ENCODE measurements at places on chromosomes 12 and 14.
A peak's percentile ranks its signal among the peaks of the same experiment; 100 is the strongest.

DNA sequence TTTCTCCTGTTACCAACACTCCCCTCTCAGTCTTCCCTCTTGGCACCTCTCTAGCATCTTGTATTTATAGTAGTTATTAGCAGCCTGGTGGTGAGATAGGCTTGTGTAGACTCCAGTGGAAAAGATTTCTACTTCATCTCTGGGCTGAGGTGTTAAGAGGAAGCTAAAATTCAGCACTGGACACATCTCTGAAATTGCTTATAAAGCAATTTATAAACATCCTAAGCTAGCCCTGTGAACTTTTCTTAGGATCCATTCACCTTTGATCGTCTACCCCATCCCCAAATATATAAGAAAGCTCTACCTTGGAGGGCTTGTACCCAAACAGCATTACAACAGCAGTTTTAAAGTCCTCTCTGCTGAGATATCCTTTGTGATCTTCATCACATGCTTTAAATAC, 928 bp downstream of the EFCAB11 start:
- DNase-seq = no peak

DNA sequence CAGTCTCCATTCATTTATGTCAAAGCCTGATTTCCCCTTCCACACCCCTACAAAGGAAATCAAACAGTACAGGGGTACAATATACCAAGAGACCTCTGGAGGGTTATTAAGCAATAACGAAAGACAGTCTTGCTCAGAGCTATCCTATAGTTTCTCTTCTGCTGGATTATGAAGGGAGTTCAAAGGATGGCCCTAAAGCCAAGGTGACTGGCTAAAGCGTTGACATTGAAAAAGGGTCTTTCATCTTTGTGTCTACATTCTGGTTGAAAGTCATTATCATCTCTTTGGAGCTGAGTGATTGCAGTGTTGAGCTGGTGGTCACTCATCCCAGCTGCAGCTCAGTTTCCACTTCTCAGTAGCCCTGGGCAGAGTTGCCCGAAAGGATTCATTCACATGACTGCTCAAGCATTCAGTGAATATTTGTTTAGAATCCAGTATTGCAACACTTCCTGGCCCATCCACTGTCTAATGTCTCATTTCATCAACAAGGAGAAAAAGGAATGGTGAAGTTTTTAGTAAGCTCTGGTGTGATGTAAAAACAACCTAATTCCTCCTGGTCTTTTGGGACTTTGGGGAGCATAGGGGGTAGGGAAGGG, 19.2 kb upstream of the TBX5 start:
- no peak for DNase-seq

DNA sequence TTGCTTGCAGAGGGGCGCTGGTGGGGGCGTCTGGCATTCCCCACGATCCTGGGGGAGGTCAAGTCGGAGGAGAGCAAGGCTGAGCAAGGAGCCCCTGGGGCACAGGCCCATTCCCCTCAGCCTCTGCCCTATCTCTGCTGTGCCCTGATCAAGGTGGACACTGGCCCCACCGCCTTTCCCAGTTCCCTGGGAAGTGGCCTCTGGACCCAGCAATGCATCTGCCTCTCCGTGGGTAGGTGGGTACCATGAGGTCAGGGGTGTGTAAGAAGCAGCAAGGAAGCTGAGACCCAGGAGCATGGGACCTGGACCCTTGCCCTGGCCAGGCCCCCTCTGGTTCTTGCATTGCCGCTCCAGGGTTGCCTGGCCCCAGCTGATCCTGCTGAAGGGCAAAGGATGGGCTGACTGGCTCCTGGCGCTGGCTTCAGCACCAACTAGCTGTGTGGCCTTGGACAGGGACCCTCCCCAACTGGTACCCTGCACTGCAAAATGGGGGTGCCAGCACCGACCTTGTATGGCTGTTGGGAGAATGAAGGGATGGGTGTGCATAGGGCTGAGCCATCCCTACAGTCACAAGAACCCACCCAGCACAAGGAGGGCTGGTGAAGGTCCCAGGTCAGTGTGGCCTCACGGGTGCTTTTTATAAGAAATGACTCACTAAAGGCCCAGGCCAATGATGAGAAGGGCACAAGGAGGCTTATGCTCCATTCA, 19.6 kb downstream of the SLC25A29 start:
- no peak for DNase-seq

DNA sequence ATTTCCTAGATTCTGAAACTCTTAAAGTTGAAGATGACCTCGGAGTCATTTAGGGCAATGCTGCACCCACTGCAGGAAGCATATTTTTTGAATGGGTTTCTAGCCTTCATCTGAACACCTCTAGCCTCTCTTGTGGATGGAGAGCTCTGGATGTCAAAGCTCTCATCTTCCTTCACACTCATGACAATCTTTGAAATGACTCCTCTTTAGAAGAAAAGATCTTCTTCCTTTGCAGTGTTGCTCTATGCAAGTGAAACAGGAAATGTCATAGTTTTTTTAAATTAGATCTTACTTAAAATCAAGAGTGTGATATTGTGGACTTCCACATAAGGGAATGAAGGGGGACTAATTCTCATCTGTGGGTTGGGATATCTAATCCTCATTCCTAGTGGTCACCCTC, 86.3 kb upstream of the GRIP1 start:
- DNase-seq = no peak

- DNase-seq = no peak
Measured at GRCh38 chr14:38134416-38135030, 73.2 kb upstream of the SSTR1 start.

- DNase-seq = no peak
Measured at GRCh38 chr12:2435511-2435910, 359.3 kb upstream of the FKBP4 start.

GRCh38 chr12:132514838-132515237, 24.9 kb downstream of the FBRSL1 start:
- no peak for DNase-seq

DNA sequence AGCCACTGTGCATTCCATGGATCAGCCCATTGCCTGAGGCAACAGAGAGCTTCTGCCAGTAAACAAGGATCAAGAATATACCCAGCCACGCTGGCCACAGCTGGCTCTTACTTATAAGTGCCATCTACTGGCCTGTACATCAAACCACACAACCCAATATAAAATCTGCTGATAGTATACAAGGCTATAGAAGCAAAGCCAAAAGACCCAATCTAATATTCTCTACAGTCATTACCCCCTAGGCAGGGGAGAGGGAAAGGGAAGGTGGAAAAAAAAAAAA, 4.4 kb upstream of the FAM186B start:
- no peak for DNase-seq

GRCh38 chr14:38868399-38869290, 234.4 kb downstream of the SEC23A start:
- DNase-seq = peak; percentile 38

GRCh38 chr14:31484754-31485153, 3.1 kb downstream of the GPR33 start:
- DNase-seq = no peak

DNA sequence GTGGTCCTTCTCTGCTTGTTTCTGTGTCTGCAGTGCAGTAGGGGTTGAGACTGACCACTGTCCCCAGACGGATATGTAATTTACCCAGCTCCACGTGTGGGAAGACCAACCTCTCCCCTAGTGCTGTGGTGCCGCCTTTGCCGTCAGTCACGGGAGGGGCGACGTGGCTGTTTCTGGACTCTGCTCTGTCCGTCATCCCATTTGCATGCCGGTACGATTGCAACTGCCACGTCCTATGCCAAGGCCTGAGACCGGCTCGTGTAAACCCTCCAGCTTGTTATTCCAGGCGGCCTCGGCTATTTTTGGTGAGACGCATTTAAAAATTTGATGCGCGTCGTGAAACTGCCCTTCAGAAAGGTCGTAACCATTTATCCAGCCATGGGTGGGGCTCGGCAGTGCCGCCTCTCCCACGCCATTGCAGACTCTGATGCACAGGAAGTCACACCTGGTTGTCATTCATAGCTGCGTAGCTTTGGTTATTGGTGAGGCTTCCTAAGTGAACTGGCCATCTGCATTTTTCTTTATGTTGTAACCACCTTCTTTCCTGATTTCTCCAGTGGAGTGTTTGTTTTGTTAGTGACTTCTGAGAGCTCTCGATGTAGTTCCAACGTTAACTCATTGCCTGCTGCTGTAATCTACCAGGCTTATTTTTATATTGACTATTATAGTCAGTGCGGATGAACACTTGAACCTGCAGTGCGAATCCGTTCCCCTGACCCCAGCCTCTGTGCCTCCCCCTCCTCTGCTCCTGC, 75.1 kb downstream of the ADGRD1 start:
- DNase-seq = no peak

GRCh38 chr12:4812624-4813327, 92.6 kb downstream of the GALNT8 start:
- no peak for DNase-seq

DNA sequence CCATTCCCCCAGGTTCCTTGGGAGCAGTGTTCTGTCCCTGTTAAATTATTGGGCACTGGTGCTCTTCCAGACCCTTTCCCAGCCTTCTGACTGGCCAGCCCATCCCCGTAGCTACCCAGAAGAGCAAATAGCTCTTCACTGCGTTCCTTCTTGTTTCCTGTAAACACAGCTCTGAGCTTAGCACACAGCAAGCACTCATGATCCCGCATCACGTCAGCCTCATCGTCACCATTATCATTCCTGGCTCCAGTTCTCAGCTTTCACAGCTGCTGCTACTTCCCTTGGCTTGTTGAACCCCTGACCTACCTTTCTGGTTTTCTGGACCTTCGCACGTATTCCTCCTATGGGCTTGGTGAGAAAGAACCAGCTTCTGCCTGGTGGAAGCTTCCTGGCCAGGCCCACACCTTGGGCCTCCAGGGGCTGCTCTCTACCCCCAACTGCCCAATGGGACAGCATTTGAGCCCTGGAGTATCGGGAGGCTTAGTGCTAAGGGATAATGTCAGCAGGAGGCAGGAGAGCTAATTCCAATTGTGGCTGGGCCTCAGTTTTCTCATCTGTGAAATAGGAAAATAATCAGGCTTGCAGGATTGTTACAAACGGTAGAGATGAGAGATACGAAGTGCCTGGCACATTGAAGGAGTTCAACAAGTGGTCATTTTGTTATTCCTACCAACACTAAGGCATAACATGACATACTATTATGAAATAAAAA, 22.6 kb upstream of the PAPOLA start:
- peak; percentile 7 for DNase-seq

DNA sequence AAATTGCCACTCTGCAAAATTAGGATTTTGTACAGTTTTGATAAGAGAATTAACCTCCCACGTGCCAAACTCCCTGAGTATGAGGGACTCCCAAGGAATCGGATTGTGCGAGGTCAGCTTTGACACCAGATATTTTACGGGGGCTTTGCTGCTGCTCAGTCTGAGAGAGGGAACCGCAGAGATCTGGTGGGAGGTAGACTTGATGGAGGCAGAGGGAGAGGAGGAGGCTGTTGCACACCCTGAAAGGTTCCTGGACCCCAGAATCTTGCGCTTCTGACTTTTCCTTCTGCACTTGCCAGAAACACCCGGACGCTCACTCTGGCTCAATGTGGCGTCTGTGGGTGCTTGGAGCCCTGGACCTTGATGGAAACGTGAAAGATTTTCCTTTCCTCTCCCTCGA, 83.9 kb downstream of the PAPOLA start:
- DNase-seq = no peak

DNA sequence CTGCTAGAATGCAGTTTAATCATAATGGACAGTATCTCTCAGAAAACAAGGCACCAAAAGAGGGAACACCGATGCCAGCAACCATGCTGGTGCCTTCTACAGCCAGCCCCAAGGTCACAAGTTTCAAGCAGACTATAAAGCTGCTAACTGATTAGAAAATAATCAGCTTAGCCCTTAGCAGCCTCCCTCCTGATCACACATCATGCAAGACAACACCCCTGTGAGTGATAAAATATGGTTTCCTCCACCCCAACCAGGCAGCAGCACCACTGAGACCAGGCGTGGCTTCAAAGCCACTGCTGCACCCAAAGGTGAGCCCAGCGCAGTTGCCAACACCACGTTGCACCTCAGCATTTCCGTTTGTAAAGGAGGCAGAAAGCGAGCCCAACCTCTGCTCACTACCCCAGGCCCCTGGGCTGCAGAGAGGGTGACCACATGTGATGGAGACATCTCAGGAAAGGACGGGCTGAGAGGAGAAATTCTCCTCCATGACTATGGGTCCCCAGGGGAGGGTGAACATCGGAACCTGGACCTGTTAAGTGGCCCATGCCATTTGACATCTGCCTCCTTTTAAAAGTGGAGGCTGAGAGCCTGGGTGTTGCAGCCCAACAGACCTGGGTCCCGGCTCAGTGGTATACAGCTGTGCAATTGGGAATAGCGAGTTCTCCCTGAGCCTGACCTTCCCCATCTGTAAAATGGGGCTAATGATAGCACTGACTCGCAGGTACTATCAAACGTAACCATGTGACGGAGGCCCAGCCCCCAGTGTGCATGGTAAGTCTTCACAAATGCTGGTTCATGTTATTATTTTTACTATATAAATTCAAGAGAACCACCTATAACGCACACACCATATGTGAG, 11.5 kb downstream of the ZFP36L1 start:
- no peak for DNase-seq

- DNase-seq = no peak
Measured at GRCh38 chr12:118356809-118357256, 15.9 kb downstream of the TAOK3 start.

DNA sequence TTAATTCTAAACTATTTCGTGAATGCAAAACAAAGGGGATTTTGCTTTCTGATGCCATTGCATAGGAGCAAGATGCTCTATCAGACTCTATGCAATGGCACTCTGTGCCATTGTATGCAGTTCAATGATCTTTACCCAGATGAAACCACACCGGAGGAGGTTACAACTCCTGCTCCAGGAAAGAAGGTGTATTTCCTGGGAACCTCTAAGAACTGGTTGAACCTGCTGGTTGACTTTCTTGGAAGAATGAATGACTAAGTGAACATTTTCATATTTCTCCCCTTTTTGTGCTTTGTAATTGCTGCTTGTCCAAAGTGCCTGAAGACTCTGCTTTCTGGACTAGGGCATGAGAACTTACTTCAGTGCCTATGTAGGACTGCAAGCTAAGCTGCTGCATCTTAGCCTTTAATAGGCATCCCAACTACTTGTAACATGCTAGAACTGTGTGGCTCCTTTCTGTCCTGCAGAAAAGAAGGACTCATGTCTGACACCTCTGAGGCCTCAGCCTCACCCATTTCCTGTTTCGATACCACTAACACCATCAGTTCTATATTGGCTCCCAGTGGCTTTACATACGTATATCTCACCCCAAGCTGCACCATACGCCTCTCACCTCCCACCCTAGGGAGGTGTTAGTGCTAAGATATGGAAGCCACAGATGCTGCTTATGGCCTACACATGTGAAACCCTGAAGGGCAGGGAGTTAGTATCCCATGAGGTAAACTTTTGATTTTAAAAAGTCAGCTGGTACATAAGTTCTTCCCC, 193.5 kb upstream of the CNOT2 start:
- no peak for DNase-seq

GRCh38 chr14:100907240-100907639, 3.7 kb upstream of the RTL1 start:
- no peak for DNase-seq

GRCh38 chr12:105083551-105084105, 630 bp downstream of the ALDH1L2 start:
- DNase-seq = no peak

GRCh38 chr12:72276181-72276805, 4.1 kb downstream of the TRHDE start:
- DNase-seq = no peak

GRCh38 chr14:30069536-30069935, 141.9 kb upstream of the PRKD1 start:
- DNase-seq = no peak

GRCh38 chr14:58832095-58832521, 194.3 kb downstream of the DACT1 start:
- DNase-seq = no peak
